ENCODE measurements at places on chromosomes 6 and 20. TPM values are rescaled to one million over a fixed set of nuclear protein-coding genes. Genes with fewer than 3 reads are reported as not detected.

GRCh38 chr6:125001684-125002405, 39.6 kb downstream of the RNF217 start:
- DNase-seq: no peak

- no peak for DNase-seq
Observed at GRCh38 chr6:40778196-40778595, 191.0 kb upstream of the LRFN2 start.

Gene APOBEC2
- total RNA-seq: 11.4 TPM

Gene RAET1G
- total RNA-seq: 1.2 TPM

Gene TEAD3
- total RNA-seq: 14.0 TPM

Gene KCNK16
- total RNA-seq: not detected

Gene TPD52L2
- total RNA-seq: 53.7 TPM

Measured in urinary bladder (tissue), 4 donors.